ENCODE measurements at places on chromosomes 1 and 21. TPM values are rescaled to one million over a fixed set of nuclear protein-coding genes. Genes with fewer than 3 reads are reported as not detected.

DNA sequence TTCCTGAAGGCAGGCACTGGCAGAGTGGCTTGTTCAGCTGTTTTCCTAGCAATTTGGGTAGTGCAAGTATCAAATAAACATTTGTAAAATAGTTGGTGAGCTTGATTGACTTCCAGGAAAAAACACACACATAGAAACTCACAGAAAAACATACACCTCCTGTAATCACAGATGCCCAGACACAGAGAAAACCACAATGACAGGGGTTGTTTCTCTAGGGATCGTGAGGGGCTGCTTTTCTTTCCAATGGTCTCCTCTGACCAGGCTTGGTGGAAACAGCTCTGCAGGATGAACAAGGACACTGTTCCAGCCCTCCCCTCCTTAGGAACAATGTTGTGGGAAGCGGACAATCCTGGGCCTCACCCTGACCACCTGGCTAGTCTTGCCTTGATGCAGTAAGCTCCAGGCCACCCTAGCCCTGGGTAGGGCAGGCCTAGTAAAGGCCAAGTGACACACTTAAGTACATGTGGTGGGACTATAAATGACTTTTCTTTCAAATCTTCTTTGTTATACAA, 142.5 kb upstream of the HMGB4 start:
- DNase-seq = no peak

The TMED5 gene
- 12.3 TPM for total RNA-seq

DNA sequence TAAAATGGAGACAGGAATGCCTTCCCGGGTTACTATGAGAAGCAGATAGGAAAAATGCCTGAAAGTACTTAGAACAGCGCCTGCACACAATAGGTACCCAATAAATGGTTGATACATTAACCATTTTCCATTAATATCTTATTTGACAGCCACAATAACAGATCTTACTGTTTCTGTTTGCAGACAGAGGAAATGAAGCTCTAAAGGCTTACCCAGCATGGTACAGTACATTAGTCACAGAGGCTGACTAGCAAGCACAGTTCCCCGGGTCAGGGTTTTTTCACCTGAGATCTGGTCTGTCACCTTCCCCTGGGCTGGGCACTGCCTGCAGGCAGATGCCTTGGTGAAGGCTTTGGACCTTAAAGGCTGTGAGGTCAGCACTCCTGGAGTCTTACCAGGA, 2.9 kb downstream of the TRIM63 start:
- DNase-seq = no peak

DNA sequence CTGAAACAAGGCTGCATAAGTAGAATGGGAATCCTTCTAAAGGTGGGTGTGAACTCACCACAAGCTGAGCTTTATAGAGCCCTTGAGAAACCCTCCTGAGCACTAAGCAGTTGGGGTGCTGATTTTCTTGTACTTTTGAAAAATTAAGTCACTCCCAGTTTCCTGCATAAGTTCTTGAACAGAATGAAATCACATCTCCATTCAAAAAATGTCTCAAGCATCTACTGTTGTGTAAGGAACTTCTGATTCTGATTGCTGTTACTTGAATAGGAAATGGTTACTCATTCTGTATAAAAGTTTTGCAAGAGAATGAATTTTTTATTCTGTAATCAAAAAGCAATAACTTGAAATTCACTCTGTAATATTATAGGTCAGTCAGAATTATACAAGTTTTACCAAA, 50.8 kb upstream of the WNT2B start:
- no peak for DNase-seq

- no peak for DNase-seq
Observed at GRCh38 chr21:42407476-42407875, 3.8 kb downstream of the UBASH3A start.

- no peak for DNase-seq
Observed at GRCh38 chr1:217419194-217419551, 211.7 kb downstream of the GPATCH2 start.

GRCh38 chr21:34817821-34818661, 149.2 kb downstream of the CLIC6 start:
- no peak for DNase-seq

- peak; percentile 35 for DNase-seq
Observed at GRCh38 chr1:23657659-23658275, 33.8 kb upstream of the RPL11 start.

- no peak for DNase-seq
Observed at GRCh38 chr1:240820816-240821215, 208.9 kb upstream of the GREM2 start.

DNA sequence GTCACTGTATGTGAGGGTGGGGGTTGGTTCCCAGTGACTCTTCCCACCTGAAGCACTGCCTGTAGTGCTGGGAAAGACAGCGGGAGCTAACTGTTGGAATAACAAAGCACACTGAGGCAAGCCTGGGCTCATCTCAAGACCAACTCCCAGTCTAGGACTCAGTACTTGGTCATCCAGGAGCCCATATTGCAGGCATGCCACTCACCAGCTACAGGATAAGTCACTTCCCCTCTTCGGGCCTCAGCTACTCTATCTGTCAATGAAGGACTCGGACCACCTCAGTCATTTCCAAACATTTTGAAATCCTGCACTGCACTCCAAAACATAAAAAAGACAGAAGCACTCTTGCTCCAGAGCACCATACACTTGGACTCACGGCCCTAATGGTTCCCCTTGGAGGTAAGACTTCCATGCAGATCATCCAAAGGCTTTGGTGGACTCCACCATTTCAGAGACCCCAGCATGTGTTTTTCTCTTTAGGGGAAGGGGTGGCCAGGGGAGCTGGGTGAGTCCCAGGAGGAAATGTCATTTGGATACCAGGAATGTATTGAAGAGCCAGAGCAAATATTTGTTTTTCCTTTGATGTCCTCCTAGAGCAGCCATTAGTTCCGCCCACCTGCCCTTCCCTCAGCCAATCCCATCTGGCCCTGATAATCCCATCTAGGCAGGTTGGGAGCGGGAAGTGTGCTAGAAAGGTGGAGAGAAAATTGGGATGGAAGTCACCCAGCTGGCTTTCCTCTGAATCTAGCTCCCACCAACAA, 3.1 kb downstream of the NUAK2 start:
- peak; percentile 61 for DNase-seq

Data from G401 (cell line).